ENCODE measurements at places on chromosomes 11 and 22.

- no peak for DNase-seq
Observed at GRCh38 chr11:121540627-121541026, 87.9 kb upstream of the SORL1-AS1 start.

DNA sequence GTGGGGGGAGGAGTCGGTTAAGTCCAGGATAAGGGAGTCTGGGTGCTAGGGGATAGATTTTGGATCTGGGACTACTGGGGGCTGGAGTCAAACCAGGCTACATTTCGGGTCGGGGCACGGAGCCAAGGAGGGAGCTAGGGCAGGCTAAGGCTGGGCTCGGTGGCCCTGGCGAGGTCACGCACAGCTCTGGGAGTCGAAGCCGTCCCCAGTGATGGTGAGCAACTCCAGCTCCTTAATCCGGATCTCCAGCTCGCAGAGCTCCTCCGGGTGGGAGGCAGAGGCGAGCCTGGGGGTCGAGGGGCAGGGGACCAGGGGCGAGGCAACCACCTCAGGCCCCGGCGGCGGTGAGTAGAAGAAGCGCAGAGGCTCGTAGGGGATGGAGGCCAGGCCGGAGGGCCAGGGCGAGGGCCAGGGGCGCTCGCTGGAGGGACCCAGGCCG lies 544 bp downstream of the C11orf91 start:
- no peak for DNase-seq

- DNase-seq = peak; percentile 44
Observed at GRCh38 chr22:42919199-42919598, 62.1 kb upstream of the ARFGAP3 start.

DNA sequence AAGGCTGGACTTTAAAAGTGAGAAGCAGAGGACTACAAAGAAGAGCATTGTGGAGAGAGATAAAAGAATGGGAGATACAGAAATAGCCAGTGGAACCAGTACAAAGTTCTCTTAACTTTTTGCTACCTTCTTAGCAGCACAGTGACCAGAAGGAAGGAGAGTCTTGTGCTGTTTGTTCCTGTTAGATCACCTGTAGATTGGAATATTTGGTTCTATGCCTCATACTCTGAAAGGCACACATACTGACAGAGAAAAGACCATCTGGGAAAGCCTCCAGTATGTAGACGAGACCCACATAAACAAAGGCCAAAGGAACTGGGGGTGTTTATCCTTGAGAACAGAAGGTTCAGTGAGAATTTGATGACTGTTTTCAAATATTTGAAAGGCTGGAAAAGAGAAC lies 18.7 kb downstream of the RNF141 start:
- DNase-seq = no peak

DNA sequence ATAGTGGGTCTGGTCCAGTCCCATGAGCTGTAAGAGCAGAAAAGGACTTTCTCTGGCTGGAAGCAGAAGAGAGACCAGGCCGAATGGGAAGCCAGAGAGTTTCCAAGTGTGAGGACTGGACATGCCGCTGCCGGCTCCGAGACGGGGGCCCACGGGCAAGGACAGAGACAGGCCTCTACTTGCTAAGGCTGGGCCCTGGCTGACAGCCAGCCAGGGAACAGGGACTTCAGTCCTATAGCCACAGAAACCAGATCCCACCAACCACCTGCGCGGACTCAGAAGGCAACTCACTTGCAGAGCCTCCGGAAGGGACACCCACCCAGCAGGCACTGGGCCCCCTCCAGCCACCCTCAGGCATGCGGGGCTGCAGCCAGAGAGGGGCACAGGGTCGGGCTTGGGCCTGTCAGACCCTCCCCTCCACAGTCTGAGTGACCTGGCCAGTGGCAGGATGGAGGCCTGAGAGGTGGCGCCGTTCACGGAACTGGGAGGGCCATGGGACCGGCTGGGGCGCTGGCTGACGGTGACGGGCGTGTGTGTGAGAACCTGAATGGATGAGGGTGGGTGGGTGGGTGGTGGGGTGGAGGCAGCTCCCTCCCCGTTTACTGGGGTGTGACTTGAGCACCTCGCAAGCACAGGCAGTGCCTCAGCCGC lies 47.8 kb upstream of the A4GALT start:
- DNase-seq = no peak

GRCh38 chr11:44927174-44927661 lies 23.5 kb downstream of the TP53I11 start:
- peak; percentile 84 for DNase-seq

DNA sequence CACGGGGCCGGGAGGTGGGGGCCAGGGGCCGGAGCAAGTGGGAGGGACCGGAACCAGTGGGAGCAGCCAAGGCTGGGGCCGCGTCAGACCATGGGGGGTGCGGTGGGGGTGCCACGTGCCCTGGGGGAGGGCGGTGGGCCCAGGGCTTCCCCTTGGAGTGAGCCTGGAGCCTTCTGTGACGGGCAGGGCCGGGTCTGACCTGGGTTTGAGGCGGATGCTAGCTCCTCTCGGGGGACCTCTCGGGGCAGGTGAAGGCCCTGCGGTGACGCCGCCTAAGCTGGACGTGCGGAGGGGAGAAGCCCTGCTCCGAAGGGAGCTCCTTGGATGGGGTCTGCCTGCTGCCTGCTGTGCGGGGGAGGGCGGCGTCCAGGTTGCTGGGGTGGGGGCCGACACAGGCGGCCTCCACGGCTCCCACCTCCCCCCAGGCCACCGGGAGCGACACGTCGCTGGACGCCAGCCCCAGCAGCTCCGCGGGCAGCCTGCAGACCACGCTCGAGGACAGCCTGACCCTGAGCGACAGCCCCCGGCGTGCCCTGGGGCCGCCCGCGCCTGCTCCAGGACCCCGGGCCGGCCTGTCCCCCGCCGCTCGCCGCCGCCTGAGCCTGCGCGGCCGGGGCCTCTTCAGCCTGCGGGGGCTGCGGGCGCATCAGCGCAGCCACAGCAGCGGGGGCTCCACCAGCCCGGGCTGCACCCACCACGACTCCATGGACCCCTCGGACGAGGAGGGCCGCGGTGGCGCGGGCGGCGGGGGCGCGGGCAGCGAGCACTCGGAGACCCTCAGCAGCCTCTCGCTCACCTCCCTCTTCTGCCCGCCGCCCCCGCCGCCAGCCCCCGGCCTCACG lies 115.0 kb downstream of the CACNA1I start:
- DNase-seq = no peak

DNA sequence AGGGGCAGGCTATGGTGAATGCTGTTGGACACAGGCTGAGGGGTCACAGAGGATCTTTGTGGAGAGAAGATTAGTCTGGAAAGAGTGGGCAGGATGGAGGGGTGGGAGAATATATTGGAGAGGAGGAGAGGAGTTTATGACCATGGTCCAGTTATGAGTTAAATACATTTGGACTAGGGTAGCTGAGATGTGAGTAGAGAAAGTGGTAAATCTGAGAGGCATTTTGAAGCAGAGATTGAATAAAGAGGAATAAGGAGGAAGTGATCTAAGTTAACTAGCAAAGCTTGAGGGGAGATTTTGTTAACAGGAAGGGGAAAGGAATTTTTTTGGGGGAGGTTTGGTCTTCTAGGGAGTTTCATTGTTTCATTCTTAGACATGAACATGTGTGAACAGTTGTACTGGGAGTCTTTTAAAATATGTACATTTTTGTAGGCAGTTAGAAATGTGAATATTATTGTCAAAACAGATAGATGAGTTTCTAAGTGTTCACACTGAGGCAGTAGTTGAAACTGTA lies 43.1 kb upstream of the EED start:
- no peak for DNase-seq

DNA sequence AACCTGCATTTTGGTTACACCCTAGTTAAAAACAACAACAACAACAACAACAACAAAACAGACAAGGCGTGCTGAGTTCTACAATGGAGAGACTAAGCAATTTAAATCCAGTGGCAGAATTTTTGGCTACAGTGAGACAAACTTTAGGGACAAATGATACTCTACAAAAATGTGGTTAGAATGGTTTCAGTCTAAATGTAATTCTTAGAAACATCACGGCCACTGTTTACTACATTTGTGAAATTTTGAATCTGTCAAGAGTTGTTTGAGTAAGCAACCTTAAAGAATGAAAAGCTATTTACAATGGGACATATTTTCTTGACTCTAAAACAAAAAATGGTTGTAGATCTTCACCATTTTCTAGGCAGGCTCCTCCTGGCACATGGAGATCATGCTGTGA lies 259.4 kb downstream of the SWAP70 start:
- DNase-seq = no peak

DNA sequence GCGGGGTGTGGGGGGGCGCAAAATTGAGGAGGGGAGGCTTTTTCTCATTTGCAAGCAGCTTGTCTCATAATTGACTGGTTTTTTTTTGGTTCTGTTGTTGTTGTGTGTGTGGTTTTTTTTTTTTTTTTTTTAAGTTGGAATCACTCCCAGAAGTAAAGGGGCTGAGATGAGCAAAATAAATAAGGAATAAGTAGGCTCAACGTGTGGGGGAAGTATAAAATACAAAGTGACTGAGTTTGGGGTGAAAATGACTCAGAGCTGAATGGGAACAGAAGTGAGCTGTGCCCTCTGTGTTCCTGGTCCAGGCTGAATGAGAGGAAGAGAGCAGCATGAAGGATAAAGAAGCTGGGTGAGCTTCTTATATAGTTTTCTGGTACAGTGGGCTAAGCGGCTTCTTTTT lies 90.0 kb downstream of the GRIK4 start:
- DNase-seq = no peak

DNA sequence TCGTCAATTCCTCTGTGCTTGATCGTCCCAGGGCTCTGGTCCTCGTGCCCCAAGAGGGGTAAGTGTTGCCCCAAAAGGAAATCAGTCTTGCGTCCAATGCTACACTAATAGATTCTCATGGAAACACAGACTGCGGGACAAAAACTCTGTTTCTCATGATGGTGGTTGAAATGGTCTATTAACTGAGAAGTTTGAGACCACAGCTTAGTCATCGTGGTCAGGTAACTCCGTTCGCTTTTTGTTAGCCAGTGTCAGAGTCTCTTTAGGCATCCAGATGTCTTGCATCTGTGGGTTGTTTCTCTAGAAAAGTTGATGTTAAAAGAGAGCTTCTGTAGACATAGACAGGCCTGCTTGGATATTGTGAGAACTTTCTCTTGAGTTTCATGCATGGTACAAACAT lies 104.6 kb upstream of the SORL1-AS1 start:
- DNase-seq = no peak

GRCh38 chr11:58770627-58771457 lies 39.1 kb upstream of the GLYAT start:
- no peak for DNase-seq

- no peak for DNase-seq
Observed at GRCh38 chr11:97722065-97722464, 1298.7 kb upstream of the CNTN5 start.

DNA sequence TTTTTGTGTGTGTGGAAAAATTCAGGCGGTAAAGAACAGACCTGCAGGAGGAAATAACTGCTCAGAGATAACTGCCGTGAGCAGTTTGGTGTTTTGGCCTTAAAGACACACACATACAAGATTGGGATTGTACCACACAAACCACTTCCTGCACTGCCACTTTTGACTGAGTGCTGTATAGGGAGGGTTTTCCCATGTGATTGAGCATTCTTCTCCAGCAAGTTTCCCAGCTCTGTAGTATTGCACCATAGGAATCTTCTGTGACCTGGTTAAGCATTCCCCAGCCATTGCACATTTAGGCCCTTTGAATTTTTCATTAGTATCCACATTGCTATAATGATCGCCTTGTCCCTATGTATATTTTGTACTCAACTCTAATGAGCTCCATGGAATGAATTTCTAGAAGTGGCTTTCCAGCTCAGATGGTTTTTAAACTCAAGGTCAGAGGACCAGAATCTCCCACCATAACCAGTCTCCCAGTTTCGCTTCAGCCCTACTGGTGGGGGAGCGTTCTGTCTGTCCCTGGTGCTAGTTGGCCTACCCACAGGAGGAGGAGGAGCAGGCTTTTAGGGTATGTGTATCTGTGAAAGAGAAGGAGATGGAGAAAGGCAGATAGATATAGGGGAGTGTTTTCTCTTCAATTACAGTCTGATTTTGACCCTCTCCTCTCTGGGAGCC lies 9.3 kb downstream of the CD82 start:
- DNase-seq = no peak

GRCh38 chr11:15941206-15941770 lies 415.1 kb downstream of the SOX6 start:
- DNase-seq = no peak

GRCh38 chr11:77249427-77249826 lies 52.1 kb downstream of the GDPD4 start:
- no peak for DNase-seq

DNA sequence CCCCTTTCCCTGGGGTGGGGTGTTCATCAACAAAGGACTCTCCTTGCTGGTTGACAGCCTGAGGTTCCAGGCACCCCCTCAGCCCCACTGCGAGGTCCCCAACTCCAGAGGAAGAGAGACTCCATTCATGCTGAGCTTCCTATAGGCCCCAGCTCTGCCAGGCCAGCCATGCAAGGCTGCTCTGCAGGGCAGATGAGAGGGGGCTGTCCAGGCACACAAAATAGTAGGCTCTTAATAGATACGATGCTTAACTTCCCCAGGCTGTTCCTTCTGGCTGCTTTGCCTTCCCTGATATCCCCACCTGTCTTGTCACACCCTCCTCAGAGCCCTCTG lies 45.0 kb upstream of the CRYBB3 start:
- DNase-seq = no peak

DNA sequence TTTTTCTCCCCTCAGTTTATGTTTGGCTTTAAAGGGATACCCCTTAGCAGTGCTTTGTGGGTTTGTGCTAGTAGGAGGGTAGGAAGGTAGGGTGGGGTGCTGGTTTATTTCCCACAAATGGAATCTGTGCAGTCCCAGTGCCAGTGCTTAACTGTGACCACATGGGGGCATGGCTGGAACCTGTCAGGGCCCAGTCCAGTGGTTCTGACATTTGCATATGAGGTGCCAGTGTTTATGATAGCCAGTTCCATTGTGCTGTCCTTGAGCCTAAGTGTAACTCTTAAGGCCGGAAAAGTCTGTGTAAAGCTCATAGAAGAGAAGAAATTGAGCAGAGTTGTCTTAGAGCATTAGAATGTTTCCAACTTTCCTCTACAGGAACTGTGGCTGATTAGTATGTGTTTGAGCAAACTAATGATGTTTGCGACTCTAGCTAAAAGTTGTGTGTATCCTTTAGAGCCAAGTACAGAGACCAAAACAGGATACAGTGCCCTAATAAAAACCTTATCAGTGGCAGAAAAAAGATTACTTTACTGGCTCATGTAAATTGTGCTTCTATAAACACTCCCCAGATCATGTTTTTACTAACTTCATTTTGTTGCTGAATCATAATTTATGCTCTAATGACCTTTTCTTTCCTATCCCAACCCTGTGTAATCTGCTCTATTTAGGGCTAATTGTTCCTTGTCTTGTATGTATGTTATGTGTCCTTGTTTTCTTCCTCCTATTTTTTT lies 38.1 kb downstream of the DIXDC1 start:
- DNase-seq = no peak

- peak; percentile 83 for DNase-seq
Observed at GRCh38 chr11:9362393-9362863, 22.0 kb upstream of the IPO7 start.

GRCh38 chr22:20428496-20429253 lies 8.9 kb downstream of the SCARF2 start:
- no peak for DNase-seq

DNA sequence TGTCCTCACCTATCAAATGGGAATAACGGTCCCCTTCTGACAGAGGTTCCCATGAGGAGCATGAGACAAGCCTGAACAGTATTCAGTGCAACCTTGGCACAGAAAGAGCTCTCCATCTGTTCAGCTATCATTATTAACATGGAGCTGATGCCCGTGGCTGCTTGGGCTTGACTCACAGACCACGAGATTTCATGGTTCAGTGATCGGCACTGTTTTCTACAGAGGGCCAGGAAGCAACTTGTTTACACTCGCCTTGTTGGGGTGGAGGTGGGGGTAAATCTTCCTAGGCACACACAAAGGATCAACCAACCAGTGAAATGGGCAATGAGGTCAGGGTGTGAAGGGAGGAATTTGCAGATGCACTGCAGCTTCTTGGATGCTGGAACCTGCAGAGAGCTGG lies 88.2 kb downstream of the CWC15 start:
- DNase-seq = peak; percentile 19

GRCh38 chr11:4808476-4808875 lies 4.3 kb upstream of the OR52R1 start:
- DNase-seq = no peak

Data from WERI-Rb-1 (cell line).